ENCODE measurements at places on chromosomes 4 and X.
A peak's percentile ranks its signal among the peaks of the same experiment; 100 is the strongest.

DNA sequence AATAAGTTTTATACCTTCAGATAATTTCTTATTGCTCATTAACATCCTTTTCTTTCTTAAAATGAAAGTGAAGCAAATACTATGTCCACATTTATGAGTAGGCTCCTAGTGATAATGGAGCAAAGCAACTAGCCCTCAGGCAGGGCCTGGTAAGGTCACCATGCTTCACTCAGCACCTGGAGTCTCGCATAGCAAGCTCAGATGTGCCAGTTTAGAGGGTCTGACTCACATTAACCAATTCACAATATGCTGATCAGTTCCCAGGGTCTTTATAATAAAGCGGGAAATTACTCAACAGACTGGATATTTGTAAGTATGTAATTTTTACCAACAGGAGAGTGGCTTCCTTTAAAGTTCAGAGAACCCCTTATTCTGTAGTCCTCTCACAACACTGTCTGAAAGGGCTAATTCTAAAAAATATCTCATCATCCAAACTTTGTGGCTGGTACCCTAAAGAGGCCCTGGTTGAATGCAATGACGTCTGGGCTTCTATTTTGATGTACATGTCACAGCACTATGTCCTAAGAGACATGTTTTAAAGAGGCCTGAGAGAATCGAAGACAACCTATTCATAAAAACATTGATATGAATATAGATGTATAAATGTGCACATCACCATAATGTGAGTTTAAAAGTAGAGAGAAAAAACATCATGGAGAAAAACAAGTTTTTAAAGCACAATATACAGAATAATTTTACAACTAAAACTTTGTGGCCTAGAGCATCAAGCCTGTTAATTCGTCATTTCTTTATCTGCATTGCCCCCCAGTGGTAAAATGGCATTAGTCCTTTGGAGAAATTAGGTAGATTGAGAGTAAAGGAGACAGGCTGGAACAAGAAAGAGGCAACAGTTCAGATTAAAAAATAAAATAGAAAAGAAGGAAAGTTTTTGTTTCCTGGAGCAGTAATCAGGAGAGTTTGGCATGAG lies 44.3 kb downstream of the IL21 start:
- peak; percentile 26 for DNase-seq

DNA sequence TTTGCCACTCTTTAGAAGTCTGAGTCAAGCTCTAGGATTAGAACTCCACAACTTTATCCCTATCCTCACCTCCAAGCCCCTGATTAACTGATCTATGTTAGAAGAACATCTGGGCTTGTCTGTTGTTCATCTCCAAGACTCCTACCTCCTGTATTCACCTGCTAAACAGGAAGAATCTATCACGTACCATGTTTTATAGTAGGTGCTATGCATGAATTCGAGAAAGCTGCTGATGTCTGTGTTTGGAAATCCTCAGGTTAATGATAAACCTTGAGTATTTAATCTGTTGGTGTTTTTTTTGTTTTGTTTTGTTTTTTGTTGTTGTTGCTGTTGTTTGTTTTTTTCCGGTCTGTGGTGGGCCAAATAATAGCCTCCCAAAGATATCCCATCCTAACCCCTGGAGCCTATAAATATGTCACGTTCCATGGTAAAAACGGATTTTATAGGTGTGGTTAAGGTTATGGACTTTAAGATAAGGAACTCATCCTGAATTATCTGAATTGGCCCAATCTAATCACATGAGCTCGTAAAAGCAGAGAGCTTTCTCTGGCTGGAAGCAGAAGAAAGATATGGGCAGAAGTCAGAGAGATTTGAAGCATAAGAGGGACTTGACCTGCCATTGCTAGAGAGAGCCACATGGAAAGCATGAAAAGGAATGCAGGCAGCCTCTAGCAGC lies 101.2 kb upstream of the DUSP21 start:
- DNase-seq = no peak

GRCh38 chr4:124135409-124135813 lies 577.1 kb downstream of the ANKRD50 start:
- DNase-seq = no peak

- no peak for DNase-seq
These were observed 219.7 kb upstream of the ETNPPL start for GRCh38 chr4:108982402-108983185.

DNA sequence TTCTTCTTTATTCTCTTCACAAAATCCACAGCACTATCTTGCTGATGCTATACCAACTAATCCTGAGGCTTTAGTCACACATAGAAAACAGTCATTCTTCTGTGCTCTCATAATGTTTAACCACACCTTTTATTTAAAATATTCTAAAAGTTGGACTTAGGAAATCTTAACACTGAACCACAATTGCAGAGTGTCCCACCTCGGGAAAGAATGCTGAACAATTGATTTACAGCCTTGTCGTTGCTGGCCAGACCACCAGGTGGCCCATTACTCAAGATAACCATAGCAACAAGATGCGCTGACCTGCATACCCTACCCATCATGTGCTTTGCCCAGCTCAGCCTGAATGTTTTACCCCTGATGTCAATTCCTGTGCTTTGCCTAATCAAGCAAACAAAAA lies 100.8 kb downstream of the ARSJ start:
- no peak for DNase-seq

GRCh38 chr4:62495032-62495431 lies 1294.9 kb downstream of the ADGRL3 start:
- DNase-seq = no peak

DNA sequence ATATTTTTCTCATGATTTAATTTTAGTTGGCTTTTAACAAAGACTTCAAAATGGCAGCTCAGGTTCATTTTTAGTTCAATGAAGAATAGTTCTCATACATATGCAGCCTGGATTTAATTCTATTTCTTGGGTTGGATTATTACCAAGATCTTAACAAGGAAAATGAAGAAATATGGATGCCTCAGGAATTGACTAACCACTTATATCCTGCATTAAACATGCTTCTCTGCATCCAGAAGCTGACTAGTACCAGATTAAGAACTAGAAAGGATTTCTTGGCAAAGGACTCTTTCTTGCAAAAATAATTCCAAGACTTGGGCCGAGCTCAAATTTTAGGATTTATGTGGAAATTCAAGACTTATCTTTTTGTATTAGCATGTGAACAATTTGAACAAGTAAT lies 5.6 kb upstream of the KLHL2 start:
- no peak for DNase-seq

DNA sequence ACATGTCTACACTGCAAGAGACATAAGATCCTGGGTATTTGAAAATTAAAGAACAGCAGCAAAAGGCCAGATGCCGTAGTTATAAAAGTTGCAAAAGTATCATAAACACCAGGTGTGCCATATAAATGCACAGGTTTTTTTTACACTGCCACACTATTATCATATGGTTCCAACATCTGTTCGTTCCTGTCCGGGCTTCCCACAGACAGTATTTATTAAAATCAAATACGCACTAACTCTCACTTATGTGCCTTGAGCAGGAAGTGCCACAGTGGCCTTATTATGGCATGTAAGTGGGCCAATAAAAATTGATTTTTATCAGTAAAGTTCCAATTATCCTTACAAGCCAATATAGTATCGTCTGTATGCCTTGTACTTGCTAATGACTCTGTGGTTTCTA lies 873.2 kb downstream of the RPA4 start:
- DNase-seq = no peak

DNA sequence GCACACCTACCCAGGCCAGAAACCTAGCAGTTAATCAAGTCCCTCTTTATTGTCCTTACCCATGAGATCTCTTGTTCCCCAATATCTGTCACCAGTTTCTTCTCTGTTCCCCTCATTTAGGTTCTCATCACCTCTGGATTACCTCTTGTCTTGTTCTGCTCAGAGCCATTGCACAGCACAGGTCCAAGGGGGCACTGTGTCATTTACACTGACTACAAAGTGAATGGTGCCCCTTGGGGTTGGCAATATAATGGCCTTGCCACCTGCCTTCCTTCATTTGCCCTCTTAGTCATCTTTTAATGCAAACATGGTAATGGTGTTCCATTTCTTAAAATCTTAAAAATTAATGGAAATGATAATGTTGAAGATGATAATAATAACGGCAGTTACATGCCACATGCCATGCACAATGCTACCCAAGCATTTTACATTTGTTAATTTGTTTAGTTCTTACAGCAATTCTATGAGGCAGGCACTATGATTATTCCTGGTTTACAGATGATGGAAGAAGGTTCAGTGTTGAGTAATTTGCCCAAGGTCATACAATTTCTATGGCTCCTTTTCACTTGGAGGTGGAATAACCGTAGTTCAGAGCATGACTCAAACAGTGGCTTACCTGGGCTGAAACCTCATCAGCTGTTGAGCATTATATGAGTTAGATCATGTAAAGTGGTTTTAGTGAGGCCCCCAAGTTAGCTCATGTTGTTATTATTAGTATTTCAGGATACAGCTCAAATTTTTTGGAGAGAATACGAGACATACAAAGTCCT lies 117.9 kb downstream of the RASL11B start:
- DNase-seq = no peak

DNA sequence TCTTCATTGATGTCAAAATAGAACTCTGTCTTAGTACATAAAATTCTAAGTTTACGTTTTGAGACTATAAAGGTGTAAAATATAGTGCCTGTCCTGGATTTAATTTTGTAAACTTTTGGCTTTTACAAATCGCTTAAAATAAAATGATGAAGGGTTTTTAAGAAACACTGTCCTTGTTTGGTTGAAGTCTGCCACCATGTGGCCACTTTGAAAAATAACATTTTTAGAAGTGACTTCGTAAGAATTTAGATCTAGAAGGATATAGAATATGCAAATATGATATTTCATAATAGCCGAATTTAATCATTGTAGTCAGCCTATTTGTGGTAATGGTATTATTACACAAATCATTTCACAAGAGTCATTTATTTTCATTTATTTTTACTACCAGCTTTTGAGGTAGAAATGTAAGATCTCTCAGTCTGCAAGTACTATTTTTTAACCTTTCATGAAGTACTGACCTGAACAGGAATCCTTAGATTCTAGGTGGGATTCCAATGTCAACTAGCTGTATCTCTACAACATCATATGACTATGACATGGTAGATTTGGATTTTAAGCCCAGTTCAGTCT lies 31.0 kb upstream of the FAT4 start:
- no peak for DNase-seq

DNA sequence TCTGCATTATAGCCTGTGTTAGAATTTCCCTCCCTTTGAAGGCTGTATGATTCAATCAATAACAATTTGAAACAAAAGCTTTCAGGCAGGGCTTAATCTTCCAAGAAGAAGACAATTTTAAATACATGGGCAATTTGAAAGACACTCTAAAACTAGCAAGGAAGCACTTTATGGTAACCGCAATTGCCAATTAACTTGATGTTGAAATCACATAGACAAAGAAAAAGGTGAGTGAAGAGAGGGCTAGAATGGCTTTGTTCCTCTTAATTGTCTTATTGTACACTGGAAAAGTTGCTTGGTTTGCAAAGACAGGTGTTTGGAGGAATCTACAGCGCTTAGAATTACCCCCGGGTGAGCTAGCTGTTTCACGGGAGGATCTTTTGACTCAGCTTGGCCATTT lies 74.4 kb upstream of the PRKX start:
- DNase-seq = no peak

DNA sequence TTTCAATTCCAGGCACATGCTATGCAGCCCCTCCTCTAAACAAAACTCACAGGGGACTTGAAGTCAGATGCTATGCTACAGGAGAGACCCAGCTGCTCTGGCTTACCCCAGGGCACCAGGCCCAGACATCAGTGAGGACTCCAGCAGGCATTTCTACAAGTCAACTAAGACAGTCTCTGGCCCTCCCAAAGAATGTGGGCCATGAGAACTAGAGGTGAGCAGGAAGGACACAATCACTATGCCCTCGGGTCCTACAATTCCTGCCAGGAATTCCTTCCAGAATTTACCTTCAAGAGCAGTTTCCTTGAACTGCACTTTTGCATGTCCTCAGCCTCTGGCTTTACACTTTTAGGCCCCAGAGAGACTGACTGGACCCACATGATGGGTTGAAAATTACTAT lies 17.4 kb downstream of the TMEM192 start:
- no peak for DNase-seq

DNA sequence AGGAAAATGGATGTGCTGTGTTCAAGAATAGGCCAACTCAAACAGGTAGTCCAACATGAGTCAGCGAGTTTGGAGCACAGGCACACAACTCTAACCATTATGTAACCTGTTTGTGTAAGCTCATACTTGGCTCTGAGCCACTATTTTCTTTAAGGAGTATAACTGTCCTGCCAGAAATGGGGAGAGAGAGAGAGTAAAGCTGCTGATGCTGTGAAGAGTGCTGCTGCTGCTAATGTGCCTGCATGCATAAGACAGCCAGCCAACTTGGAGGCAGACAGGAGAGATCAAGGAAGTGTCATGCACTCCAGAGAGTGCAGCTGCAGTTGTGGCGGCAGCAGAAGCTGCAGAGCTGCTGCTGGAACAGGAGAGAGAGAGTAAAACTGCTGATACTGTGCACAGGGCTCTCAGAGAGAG lies 11.7 kb upstream of the STATH start:
- no peak for DNase-seq

DNA sequence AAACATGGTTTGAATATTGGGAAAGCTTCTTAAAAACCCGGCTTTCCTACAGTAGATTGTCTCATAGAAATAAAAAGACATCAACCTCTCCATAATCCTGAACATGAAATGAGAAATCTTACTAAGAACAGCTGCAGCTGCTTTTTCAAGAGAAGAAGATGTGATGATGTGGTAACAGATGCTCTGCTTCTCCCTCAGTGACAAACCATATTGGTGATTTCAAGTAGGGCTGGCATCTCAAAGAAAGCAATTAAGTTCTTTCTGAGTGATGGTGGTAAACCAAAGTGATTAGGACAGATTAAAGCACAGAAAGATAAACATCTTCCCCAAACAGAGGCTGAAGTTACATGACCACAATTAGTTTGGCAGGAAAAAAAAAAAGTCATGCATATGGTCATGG lies 1477.7 kb downstream of the RAPGEF2 start:
- DNase-seq = no peak

DNA sequence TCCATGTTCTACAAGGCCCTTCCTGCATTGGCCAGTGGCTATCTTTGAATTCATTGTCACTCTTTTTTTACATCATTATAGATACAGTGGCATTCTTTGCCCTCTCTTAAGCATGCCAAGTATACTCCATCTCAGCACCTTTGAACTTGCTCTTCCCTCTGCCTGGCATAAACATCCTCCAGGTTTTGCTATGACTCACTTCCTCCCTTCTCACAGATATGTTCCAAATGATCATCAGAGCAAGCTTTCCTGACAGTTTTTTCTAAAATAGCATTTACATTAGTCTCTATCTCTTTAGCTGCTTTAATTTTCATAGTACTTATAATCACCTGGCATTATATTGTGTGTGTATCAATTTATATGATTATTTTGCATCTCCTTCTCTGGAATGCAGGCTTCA lies 553.3 kb upstream of the MAGEB2 start:
- DNase-seq = no peak

- no peak for DNase-seq
These were observed 498.3 kb upstream of the INTU start for GRCh38 chr4:127134490-127134889.

DNA sequence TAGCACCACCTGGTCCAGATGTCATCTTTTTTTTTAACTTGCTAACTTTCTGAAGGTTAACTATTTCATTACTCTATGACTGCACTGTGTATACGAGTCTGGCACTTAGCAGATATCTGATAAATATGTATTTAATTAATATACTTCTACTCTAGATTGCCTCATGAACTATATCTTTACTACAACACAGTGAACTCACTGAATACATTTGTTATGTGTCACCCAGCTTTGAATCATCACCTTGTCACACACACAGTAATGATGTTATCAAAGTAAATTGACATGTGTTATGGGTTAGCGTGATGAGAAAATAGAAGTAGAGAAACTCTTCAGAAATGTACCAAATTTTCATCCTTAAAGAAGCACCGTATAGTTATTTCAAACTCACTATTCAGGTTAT lies 419.3 kb upstream of the ADGRL3 start:
- DNase-seq = no peak

All from stimulated activated CD4-positive, alpha-beta T cell treated with anti-CD3 and anti-CD28 coated beads, Interleukin-12 subunit alpha, Interleukin-12 subunit beta, amount 100 ng/mL, for 48 hours (primary cell).